ENCODE measurements at places on chromosomes 1 and 21. TPM values are rescaled to one million over a fixed set of nuclear protein-coding genes. Genes with fewer than 3 reads are reported as not detected.

GRCh38 chr1:66137235-66137634, 344.5 kb downstream of the PDE4B start:
- no peaks in the 10 kb centered on the region for H3K36me3 ChIP-seq
- no peaks in the 10 kb centered on the region for H3K4me1 ChIP-seq
- no peak overlapping the region for H3K4me3 ChIP-seq
- H3K27ac ChIP-seq: no peak overlapping the region
- no peak for DNase-seq

GRCh38 chr1:1324084-1324523, 356 bp downstream of the INTS11 start:
- H3K36me3 ChIP-seq: peaks cover 11% of the 10 kb centered on the region
- H3K27ac ChIP-seq: peak overlapping the region; percentile 90
- no peaks in the 10 kb centered on the region for H3K27me3 ChIP-seq
- no peak for DNase-seq

DNA sequence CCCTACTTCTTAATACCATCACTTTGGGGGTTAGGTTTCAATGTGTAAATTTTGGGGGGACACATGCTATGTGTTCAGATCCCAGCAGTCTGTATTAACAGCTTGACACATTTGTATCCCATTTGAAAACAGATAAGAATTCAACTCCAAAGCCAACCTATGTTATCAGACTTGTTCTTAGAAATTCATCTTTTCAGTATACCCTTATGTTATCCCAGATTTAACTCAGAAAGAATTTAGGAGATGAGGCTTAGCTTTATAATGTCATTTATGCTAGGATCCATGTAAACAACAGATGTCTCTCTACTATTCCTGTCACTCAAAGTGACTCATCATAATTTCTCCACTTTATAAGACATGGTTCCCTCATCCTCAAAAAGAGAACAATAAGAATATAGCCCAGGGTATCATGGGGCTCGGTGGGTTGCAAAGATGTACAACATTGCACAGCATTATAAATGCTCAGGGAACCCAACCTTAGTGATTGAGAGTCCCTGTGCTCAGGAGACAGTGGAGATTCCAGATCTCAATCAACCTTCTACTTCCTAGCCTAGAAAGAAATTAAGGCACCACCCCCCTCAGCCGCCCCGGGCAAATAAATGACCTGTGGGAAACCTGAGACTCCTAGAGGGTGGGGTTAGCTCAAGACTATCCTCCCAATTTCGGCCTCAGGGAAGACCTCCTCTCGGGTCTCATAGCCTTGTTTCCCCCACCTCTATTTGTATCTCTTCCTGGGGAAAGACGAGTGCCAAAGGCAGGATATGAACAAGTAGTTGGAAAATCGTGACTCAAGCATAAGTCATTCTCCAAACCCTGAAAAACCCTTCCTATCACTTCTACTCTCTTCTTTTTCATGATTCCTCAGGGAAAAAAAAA, 265.1 kb upstream of the CAMK1G start:
- DNase-seq: no peak
- no peaks in the 10 kb centered on the region for H3K27me3 ChIP-seq
- no peak overlapping the region for H3K27ac ChIP-seq
- H3K4me3 ChIP-seq: no peak overlapping the region

- H3K4me3 ChIP-seq: no peak overlapping the region
- H3K27me3 ChIP-seq: no peaks in the 10 kb centered on the region
- no peaks in the 10 kb centered on the region for H3K36me3 ChIP-seq
- DNase-seq: no peak
- no peak overlapping the region for H3K27ac ChIP-seq
- no peaks in the 10 kb centered on the region for H3K4me1 ChIP-seq
Measured at GRCh38 chr21:38506661-38507281, 8.5 kb upstream of the ERG start.

GRCh38 chr1:109759513-109760334, 4.0 kb downstream of the EPS8L3 start:
- DNase-seq: peak; percentile 56
- no peaks in the 10 kb centered on the region for H3K36me3 ChIP-seq
- H3K27ac ChIP-seq: no peak overlapping the region
- peaks cover 13% of the 10 kb centered on the region for H3K4me1 ChIP-seq
- no peak overlapping the region for H3K4me3 ChIP-seq
- H3K27me3 ChIP-seq: no peaks in the 10 kb centered on the region

DNA sequence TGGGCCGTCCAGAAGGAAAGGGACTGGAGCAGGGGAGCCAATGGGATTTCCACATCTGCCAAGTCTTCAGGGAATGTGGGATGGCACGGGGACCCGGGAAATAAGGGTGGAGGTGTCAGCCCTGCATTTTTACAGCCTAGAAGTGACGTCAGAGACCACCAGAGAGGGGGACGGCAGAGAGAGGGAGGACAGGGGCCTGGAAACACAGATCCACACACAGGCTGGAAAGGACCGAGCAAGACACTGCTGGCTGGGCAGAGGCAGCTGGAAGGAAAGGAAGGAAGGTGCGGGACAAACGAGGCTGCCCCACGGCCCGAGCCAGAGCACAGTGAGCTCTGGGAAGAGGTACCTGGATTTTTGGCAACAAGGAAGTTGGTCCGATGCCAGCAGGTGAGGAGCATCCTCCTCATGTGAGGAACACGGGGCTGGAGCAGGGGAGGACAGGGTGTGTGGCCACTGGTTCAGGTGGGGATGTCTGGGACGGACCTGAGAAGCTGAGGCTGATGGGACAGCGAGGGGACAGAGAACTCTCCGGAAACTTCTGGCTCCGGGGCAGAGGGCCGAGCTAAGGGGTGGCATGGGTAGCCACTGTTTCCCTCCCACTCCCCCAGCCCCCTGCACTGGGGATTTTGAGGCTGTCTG, 138.3 kb downstream of the PGBD5 start:
- H3K36me3 ChIP-seq: no peaks in the 10 kb centered on the region
- DNase-seq: peak; percentile 65
- no peak overlapping the region for H3K27ac ChIP-seq
- no peaks in the 10 kb centered on the region for H3K4me1 ChIP-seq
- no peak overlapping the region for H3K4me3 ChIP-seq
- peaks cover 7% of the 10 kb centered on the region for H3K27me3 ChIP-seq

DNA sequence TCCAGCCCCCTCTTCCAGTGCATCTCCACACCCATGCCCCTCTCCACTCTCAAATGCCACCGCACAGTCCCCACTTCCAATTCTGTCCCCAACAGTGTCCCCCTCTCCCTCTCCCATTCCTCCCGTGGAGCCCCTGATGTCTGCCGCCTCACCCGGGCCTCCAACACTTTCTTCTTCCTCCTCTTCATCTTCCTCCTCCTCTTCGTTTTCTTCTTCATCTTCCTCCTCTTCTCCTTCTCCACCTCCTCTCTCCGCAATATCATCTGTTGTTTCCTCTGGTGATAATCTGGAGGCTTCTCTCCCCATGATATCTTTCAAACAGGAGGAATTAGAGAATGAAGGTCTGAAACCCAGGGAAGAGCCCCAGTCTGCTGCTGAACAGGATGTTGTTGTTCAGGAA, 80.8 kb downstream of the PRDM2 start:
- no peak overlapping the region for H3K27ac ChIP-seq
- peaks cover 44% of the 10 kb centered on the region for H3K4me1 ChIP-seq
- DNase-seq: no peak
- H3K4me3 ChIP-seq: no peak overlapping the region
- peaks cover 17% of the 10 kb centered on the region for H3K36me3 ChIP-seq

GRCh38 chr21:33896691-33897090, 18.9 kb downstream of the ATP5PO start:
- no peaks in the 10 kb centered on the region for H3K36me3 ChIP-seq
- no peak overlapping the region for H3K27ac ChIP-seq
- DNase-seq: no peak
- H3K4me1 ChIP-seq: no peaks in the 10 kb centered on the region

DNA sequence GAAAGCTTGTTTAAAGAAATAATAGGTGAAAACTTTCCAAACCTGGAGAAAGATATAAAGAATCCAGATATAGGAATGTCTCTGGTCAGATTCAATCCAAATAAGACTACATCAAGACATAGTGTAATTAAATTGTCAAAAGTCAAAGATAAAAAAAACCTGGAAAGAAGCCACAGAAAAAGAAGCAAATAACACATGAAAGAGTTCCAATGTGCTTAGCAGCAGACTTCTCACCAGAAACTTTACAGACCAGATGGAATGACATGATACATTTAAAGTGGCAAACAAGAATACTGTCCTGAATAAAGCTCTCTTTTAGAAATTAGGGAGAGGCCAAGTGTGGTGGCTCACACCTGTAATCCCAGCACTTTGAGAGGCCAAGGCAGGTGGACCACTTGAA, 1039.9 kb downstream of the KCNT2 start:
- H3K36me3 ChIP-seq: no peaks in the 10 kb centered on the region
- no peak overlapping the region for H3K4me3 ChIP-seq
- no peak for DNase-seq
- H3K27me3 ChIP-seq: no peaks in the 10 kb centered on the region
- H3K4me1 ChIP-seq: no peaks in the 10 kb centered on the region

DNA sequence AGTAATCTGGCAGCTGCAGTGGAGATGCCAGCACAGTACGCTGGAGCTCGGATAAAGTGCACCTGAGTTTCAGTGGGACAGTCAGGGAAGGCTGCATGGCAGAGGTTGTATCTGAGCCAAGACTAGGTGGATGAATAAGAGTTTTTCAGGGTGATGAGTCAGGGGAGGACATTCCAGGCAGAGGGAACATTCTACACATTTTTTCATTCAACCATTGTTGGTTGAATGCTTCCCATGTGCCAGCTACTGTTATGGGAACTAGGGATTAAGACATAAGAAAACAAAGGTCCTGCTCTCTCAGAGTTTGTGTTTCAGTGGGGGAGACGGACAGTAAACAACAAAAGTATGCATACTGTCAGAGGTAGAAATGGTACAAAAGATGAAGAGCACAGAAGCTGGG, 5.2 kb downstream of the LEPR start:
- peak overlapping the region; percentile 62 for H3K27ac ChIP-seq
- no peak for DNase-seq
- H3K4me1 ChIP-seq: peaks cover 39% of the 10 kb centered on the region
- H3K27me3 ChIP-seq: no peaks in the 10 kb centered on the region
- no peaks in the 10 kb centered on the region for H3K36me3 ChIP-seq
- H3K4me3 ChIP-seq: no peak overlapping the region

DNA sequence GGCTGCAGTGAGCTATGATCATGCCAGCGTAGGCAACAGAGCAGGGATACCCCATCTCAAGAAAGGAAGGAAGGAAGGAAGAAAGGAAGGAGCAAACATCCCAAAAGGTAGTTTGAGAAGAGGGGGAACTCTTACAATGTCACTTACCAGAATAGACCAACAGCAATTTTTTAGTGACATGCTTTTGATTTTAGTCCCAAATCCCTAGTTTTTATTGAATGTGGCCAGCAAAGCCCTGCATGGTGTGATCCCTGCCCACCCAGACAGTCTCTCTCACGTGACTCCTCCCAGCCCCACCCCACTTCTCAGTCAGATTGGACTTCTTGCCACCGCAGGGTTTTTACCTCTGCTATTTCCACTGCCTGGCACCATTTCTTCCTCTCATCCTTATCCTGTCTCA, 39.8 kb upstream of the HNRNPU start:
- no peak overlapping the region for H3K4me3 ChIP-seq
- DNase-seq: no peak
- H3K36me3 ChIP-seq: no peaks in the 10 kb centered on the region
- H3K27ac ChIP-seq: no peak overlapping the region
- no peaks in the 10 kb centered on the region for H3K27me3 ChIP-seq

DNA sequence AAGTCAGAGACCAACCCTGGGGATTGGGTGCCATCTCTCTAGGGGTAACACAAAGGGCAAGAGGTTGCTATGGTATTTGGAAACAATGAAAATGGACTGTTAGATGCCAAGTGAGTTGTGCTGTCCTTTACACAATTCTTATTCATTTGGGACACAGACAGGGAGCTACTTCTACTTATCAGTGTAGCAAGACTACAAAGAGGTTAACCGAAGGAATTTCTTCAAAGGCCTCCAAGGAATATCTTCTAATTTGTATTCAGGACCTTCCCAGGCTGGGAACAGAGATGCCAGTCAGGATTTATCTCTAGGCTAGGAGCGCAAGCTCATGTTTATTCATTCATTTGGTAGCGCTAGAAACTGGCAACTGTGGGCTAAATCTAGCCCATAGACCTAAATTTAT, 2.6 kb downstream of the NAXE start:
- H3K4me1 ChIP-seq: no peaks in the 10 kb centered on the region
- H3K4me3 ChIP-seq: no peak overlapping the region
- H3K27me3 ChIP-seq: no peaks in the 10 kb centered on the region

DNA sequence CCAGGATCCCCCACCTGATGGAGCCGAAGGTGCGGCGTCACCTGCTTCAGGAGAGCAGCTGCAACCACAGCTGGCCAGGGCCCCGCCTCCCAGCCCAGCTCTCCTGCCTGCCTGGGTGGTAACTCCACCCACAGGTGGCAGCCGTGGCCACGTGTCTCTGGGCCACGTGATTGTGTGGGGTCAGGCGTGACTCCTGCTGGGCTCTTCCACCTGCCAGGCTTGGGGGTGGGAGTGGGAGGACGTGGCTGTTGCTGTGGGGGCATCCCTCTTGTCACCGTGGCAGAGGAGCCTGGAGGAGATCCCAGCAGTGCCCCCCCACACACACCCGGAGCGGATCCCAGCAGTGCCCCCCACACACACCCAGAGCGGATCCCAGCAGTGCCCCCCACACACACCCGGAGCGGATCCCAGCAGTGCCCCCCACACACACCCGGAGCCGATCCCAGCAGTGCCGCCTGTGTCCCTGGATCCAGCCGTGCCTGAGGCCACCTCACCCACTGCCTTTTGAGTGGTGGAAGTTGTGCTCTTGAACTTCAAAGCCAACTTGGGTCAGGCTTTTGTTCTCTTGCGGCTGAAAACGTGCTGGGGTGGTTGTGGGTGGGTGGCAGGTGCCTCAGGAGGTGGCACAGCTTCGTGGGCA, 32.2 kb downstream of the POFUT2 start:
- no peak for DNase-seq
- H3K4me3 ChIP-seq: no peak overlapping the region
- H3K4me1 ChIP-seq: no peaks in the 10 kb centered on the region

A3GALT2 gene
- total RNA-seq: not detected

ILDR2 gene
- 8.6 TPM for total RNA-seq

Measured in sigmoid colon (tissue), 7 donors.